ENCODE measurements at places on chromosomes 13 and 19.
A peak's percentile ranks its signal among the peaks of the same experiment; 100 is the strongest.

GRCh38 chr13:24161980-24162525 is 1.5 kb downstream of the SPATA13 start:
- no peak for DNase-seq

- peak; percentile 27 for DNase-seq
Measured at GRCh38 chr13:94435604-94436226, 43.8 kb downstream of the DCT start.

DNA sequence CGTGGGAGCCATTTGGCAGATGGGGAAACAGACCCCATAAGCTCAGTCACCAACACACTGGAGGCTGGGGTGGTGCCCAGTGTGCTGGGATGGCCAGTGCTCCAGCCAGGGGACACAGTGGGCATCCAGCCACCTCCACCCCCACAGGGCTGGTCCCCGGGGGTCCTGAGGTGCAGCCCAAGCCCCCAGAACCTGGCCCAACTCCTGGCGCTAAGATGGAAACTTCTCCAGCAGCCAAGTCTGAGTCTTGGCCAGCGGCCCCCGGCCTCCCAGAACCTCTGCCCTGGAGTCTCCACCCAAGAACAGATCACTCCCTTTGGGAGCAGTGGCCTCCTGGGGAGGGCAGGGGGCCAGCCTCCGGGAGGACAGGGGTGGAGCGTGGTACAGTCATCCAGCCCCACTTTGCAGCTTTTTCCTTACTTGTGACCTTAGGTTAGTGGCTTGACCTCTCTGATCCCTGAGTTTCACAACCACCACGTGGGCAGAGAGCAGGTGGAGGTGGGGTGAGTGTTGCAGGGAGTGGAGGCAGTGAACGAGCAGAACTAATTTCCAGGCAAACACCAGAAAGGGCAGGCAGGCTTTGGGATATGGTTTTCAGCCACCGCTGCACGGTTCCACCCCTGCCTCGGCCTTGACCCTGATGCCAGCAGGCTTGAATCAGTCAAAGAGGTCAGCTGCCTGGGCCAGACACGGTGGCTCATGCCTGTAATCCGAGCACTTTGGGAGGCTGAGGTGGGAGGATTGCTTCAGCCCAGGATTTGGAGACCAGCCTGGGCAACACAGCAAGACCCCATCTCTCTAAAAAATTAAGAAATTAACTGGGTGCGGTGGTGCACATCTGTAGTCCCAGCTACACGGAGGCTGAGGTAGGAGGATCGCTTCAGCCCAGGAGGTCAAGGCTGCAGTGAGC is 4.3 kb upstream of the NRTN start:
- DNase-seq, result peak; percentile 58

DNA sequence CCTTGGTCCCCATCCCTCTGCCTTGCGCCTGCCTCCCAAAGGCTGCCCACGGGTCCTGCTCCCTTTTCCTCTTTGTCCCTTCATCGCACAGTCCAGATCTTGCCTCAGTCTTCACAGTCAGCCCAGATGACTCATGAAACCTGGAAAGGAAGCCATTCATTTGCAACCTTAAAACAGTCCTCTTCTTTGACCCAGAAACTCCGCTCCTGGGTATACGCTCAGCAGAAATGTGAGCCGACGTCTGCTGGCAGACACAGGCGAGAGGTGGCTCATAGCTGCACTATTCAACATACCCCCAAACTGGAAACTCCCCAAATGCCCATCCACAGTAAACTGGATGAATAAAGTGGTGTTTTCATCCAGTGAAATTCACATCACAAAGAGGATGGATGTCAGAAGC is 13.6 kb upstream of the PEPD start:
- DNase-seq, result no peak

DNA sequence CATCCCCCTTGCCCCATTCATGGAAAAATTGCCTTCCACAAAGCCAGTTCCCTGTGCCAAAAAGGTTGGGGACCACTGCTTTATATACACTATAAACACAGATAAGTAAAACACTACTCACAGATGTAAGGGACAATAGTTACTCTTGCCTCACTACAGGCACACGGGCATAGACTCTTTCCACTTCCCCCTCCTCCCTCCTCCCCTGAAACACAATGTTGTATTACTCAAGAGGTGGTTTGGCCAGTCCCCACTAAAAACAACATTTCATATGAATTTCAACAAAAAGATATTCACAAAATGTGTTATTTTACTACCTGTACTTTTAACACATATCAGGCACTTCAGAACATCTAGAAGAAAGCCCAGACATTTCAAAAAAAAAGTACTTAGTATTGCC is 45.1 kb downstream of the EPSTI1 start:
- DNase-seq, result no peak

DNA sequence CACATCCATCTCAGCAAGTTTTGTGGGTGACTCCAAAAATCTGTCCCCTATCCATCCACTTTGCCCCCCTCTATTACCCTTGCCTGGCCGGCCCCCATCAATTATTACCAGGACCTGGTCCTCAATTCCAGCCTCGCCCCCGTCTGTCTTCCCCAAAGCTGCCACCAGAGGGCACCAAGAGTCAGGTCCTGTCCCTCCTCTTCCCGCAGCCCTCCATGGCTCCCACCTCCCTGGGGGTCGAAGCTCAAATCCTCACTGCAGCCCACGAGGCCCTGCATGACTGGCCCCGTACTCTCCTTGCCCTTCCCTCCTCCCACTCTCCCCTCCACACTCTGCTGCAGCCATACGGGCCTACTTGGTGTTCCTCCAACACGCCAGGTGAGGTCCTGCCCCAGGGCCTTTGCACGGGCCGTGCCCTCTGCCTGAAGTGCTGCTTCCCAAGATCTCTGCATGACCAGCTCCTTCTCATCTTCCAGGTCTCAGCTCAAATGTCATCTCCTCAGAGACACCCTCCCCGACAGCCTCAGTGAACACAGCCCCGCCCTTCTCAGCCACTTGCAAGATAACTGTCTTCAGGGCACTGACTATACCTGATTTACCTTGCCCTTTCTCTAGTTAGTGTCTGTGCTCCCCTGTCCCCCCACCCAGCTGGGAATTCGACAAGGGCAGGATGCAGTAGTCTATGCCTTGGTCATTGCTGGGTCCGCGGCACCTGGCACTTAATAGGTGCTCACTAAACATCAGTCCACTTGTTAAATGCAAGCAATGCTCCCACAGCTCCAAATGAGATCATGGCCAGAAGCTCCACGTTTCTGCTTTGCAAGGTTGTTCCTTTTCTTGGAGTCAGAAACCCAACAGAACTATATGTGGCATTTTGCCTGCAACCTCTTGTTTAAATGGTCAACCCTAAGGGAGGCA is 16.8 kb upstream of the SEMA6B start:
- DNase-seq, result peak; percentile 61

DNA sequence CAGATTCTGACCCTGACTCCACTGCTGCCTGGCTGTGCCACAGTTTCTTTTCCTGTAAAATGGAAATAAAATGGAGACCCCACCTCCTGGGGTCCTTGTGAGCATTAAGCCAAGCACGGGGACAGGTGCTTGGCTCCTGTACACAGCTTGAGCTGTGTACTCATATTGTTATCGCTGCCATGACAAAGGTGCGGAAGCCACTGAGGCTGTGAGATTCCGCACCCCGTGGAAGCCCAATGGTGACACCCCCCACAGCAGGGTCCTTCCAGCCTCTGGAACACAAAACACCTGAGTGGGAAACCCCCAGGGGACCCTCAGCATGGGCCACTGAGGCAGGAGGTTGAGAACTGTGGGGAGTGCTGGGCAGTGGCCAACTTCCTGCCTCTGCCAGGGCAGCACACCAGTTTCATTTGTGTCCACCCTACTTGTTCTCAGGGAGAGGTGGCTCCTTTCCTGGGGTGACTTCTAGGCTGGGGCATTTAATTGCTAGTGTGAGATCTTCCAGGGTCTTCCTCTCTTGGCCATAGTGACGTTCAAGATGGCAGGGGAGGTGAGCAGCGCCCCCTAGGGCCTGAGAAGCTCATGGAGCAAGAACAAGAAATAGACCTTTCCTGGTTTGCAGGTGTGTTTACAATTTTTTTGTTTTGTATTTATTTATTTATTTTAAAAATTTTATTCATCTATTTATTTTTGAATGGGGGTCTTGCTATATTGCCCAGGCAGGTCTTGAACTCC is 5.4 kb upstream of the JSRP1 start:
- DNase-seq, result no peak

GRCh38 chr13:33135097-33135496 is 118.9 kb downstream of the KL start:
- DNase-seq, result no peak

- no peak for DNase-seq
Measured at GRCh38 chr13:33185853-33186252, 99.7 kb downstream of the STARD13 start.

Data from HepG2 (cell line).